Pulmonary artery endothelial cell (primary cell): ENCODE measurements at places on chromosomes 2 and 18.

DNA sequence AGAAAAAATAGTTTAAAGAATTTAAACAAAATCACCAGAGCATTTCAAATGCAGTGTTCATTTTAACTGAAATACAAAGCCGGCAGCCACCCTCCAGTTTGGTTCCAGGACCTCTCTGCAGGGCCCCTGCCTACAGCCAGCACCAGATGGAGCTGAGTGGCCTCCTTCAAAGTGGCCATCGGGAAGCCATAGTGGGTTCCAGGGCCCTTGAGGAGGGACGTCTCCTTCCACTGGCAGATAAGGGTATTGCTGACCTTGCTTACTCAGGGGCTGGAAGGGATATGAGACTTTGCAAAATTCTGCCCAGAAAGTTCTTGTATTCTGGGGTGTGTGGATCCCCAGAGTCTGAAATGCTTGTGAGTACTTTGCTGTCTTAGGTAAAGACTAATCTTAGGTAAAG, 205.2 kb upstream of the APCDD1 start:
- no peak for DNase-seq

DNA sequence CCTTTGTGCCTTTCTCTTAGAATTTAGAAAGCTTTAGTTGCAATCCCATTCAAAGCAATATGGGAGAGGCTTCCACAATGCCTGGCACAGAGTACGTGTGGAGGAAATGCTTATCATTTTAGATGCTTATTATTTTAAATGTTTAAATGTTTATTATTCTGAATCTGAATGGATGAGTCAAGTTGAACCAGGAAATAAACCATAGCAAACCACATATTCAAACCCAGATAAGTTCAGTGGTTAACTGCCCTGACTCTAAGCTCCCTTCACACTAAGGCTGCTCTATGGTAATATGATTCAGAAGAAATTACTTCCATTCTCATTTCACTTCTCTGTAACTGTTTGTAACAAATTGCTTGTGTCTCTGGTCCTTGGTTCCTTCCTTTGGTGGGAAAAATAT, 5.2 kb upstream of the PPP4R1 start:
- no peak for DNase-seq

DNA sequence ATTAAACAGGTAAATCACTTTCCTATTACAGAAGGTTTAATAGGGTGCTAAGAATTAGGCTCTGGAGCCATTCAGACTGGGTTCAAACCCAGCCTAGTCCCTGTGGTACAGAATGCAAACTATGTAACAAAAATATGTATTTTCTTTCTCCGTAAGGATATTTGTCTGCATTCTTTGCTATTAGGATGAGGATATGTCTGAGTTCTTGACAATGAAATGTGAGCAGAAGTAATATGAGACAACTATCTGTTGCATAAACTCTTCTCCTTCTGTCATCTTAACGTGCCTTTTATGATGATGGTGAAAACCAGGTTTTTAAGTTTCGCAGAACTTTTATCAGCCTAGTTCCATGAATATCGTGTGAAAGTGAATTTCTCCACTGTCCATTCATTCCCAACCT, 1129.1 kb upstream of the ZEB2 start:
- DNase-seq = no peak

DNA sequence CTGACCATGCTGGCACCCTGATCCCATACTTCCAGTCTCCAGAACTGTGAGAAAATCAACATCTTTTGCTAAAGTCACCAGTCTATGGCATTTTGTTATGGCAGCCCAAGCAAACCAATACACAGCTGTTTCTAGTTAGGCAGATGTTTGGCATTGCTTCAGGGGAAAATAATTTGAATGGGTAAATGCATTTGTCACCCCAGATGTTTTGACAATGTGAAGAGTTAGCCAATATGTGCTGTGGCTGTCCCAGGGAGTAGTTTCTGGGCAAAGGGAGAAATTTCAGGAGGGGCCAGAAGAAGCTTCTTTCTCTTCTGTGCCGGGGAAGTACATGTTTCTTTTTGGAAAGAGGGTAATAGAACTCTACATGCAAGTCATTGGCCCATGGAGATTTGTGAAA, 619.0 kb downstream of the SLC4A3 start:
- DNase-seq = no peak

DNA sequence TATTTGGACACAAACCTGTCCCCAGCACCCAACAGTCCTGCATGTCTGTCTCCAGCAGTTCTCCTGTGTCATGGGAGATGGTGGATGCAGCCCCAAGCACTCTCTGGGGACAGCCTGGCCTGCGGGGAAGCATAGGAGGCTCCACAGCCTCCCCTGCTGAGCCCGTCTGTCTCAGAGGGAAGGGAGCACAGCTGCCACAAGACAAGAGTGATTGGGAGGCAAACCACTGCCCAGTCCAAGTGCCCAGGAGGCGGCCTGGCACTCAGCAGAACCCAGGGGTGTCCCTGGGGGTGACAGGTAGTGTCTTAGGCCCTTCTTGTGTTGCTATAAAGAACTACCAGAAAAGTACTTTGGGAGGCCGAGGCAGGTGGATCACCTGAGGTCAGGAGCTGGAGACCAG, 211.2 kb upstream of the MYT1L start:
- DNase-seq = no peak

GRCh38 chr2:136238286-136239078, 120.5 kb upstream of the CXCR4 start:
- peak; percentile 75 for DNase-seq

GRCh38 chr2:145078923-145079322, 559.0 kb upstream of the ZEB2 start:
- DNase-seq = no peak

DNA sequence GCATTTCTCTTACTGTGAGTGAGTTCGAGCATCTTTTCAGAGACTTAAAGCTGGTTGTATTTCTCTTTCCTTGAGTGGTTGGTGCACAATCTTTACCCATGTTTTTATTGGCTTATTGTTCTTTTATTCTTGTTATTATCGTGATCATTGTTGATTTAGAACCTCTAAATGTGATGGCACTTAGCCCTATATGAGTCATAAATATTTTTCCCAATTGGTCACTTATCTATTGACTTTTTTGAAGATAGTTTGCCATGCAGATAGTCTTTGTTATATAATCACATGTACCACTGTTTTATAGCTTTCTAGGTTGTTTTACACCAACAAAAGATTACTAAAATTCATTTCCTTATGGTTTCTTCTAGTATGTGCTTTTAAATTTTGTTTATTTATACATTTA, 141.6 kb upstream of the MSH6 start:
- DNase-seq = no peak

DNA sequence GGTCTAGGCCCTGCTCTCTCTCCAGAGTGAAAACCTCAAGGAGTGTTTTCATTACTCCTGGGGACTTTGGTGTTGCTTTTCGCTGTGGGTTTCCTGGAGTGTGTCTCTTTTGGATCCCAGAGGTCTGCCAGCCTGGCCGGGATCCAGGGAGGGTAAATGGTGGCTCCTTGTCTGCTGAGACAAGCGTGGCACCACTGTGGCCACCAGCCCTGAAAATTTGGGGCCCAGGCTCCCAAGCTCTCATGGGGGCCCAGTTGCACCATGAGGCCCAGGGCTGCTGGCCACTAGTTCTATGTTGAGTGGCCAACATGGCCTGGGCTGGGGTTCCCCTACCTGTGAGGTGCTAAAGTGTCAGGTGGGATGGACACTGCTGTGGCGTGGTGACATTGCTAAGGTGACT, 144.8 kb downstream of the CTIF start:
- no peak for DNase-seq

DNA sequence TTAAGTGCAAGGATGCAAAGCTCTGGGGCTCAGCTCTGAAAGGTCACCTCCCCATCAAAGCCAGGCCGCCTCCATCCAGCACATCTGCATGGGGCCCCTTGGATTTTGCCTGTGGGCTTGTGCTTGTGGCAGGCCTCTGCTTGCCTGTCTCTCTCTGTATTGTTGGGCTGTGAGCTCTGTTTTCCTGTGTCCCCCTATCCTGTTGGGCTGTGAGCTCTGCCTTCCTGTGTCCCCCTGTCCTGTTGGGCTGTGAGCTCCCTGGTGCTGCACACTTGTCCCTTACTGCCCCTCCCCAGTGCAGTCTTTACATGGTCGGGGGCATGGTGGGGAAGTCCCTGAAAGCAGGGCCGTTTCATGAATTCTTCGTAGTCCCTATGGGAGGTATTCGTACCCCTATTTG, 49.2 kb upstream of the PDIA6 start:
- no peak for DNase-seq

DNA sequence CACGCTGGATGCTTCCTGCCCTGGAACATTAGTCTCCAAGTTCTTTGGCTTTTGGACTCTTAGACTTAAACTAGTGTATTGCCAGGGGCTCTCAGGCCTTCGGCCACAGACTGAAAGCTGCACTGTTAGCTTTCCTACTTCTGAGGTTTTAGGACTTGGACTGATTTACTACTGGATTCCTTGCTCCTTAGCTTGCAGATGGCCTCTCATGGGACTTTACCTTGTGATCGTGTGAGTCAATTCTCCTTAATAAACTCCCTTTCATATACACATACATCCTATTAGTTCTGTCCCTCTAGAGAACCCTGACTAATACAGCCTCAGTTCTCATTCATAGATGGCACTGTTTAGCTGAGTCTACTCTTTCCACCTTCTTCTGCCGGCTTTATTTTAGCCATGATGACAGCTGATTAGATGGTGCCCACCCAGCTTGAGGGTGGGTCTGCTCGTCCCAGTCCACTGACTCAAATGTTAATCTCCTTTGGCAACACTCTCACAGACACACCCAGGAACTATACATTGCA, 389.1 kb downstream of the NYAP2 start:
- DNase-seq = no peak

- DNase-seq = no peak
Observed at GRCh38 chr2:188984680-188985079, 10.5 kb downstream of the COL3A1 start.

GRCh38 chr2:112924821-112925220, 13.9 kb downstream of the IL37 start:
- DNase-seq = no peak

DNA sequence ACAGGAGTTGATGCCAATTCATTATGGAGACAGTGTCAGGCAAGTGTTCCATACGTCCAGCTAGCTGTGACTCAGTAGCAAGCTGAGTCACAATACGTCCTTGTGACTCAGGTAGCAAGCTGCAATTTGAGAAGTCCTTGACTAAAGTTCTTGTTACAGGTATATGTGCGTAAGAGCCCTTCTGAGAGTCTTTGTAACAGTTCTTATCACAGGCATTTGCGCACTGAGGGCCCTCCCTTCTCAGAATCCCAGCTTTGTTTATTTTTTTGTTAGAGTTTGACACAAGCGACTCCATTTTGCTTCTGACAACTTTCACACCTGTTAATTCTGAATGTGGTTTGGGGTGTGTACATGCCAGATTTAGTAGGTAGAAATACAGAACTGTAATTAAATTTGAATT, 20.1 kb upstream of the ACMSD start:
- no peak for DNase-seq

DNA sequence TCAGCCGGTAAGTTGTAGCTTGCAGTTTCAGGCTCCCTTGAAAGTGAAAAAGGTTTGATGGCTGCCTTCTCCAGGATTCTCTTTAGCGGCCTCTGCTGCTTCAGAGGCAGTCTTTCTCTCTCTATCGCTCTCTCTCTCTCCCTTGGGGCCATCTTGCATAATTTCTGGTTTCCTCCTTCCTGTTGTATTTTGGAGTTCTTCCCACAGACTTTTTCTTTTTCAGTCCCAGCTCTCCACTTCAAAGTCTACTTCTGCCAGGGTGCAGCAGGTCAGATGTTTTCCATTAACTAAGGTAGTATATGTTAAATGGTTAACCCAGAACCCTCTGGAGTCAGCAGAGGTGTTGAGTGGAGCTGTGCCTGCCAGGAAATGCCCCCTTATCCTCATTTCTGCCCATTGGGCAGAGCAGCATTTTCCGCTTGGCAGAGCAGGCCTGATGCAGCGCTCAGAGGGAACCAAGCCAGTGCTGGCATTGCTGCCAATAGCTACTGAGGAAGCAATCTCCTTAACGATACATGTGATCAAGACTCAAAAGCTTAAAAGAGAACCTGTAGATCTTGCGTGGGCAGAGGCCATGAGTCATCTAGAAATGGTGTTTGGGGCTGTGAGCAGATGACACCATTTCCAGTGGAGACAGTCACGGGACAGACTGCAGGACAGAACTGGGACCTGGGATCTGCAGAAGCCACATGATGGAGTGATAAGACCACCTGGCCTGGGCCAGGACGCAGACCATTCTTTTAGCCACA, 20.8 kb downstream of the DBI start:
- DNase-seq = no peak

DNA sequence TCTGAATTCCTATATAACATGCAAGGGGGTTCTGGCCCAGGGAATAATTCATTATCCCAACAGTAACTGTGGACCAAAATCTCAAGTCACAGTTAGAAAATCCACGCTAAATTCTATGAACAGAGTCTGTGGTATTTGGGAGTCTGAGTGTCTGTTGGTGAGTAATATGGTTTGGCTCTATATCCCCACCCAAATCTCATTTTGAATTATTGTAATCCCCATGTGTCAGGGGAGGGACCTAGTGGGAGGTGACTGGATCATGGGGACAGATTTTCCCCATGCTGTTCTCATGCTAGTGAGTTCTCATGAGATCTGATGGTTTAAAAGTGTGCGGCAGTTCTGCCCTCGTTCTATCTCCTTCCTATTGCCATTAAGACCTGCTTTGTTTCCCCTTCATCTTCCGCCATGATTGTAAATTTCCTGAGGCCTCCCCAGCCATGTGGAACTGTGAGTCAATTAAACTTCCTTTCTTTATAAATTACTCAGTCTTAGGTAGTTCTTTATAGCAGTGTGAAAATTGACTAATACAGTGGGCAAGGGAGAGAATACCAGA, 68.3 kb downstream of the NBAS start:
- no peak for DNase-seq

- no peak for DNase-seq
Observed at GRCh38 chr2:85675427-85675826, 7.4 kb upstream of the SFTPB start.

DNA sequence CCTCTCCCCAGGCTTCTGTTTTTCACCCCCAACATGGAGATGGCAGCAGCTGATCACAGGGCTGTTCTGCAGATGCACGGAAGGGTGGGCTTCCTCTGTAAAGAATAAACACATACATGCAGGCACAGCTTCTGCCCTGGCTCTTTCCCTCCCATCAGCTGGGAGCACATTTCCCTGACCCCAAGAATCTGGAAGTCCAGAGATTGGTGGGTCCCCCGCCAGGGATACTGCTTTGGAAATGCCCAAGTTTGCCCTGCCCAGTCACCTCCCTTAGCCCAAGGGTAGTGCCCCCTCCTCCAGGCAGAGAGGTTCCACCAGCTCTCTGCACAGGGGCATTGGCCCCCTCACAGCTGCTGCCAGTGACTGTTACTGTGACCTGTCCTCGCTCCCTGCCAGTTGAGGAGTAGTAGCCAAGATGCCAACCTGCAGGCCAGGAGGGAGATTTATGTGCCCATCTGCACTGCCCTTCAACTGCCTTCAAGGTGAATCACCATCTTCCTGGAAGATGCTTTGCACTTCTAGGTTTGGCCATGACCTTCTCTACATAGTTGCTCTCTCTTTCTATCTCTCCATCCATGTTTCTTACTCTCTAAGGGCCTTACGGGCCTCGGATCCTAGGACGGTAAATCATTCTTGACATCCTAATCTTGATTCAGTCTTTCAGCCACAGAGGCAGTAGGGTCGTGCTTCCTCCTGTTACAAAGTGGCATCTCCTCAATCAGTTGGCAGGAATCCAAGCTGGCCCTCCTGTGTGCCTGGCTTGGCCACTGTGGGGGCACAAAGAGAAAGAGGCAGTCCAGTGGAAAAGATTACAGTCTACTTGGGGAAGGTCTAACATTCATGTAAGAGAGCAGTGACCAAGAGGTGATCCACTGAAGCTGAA, 121.8 kb downstream of the CTIF start:
- no peak for DNase-seq
